Effector memory CD8-positive, alpha-beta T cell (primary cell): ENCODE measurements at places on chromosomes 13 and 19.

DNA sequence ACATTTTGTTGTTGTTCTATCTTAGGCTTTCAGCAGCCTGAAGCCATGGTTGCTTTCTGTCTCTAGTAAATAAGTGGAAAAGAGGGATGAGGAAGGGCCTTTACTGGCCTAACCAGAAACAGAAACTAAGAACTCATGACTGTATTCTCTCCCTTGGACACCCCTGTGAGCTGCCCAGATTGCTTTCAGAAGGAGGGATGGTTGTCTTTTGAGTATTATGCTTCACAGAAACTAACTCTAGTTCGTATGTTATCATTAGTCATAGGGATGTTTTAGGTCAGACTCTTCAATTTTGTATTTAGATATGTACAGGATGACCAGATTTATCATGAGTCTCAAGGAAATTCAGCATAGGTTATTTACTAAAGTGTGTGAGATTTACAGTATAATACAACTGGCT lies 17.5 kb downstream of the BORA start:
- DNase-seq, result no peak

- no peak for DNase-seq
These were observed 96.4 kb downstream of the WASF3 start for GRCh38 chr13:26653842-26654241.

DNA sequence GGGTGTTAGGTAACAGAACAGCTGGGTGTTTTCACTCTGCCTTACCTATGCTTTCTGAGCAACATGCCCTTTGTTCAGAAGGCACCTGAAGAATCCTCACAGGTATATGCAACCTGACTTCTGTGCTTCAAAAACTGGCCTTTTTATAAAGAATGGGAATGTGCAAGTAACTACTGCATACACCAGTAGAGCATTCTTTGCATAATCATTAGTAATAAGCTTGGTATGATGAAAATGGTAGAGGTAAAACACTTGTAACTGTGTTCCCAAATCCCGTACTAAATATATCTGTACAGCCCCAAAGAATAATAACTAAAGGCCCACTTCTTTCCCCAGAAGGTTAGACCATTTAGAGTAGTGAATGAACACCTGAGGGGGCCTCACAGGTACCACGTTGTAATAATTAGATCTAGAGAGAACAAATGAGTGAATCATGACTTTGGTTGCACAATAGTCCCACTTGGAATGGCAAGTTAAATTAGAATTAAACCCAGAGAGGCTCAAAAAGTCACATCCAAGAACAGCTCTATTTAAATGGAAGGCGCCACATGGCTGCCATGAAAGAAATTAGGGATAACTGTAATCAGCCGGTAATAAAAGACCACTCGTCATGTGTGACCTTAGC lies 413.9 kb downstream of the KLF12 start:
- DNase-seq, result no peak

DNA sequence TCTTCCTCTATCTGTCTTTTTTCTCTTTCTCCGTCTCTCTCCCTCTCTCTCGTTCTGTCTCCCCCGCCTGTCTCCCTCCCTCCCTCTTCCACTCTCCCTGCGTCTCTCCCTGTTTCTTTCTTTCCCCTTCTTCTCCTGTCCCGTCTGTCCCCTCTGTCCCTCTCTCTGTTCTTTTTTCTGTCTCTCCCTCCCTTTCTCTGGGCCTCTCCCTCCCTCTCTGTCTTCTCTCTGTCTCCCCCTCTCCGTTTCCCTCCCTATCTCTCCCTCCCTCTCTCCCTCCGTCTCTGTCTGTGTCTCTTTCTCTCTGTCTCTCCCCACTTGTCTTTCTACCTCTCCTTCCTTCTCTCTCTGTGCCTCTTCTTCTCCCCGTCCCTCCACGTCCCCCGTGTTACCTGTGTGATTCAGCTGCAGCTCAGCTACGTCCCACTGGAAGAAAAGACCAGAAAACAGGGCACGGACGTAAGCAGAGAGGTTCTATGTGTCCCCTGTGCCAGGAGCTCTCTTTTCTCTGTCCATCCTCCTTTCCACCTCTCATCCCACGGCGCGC lies 1.2 kb downstream of the CD70 start:
- DNase-seq, result no peak

DNA sequence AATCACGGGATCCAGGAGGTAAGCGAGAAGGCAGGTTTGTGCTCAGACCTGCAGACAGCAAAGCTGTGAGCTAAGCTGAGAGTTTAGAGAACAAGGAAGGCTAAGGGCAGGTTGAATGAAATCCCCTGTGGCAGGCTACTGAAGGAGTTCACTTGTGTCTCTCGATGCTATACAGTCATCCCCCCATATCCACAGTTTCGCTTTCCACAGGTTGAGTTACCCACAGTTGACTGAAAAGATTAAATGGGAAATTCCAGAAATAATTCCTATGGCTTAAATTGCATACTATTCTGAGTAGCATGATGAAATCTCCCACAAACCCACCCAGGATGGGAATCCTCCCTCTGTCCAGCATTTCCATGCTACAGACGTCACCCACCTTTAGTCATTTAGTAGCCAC lies 49.6 kb downstream of the ABCC4 start:
- no peak for DNase-seq

DNA sequence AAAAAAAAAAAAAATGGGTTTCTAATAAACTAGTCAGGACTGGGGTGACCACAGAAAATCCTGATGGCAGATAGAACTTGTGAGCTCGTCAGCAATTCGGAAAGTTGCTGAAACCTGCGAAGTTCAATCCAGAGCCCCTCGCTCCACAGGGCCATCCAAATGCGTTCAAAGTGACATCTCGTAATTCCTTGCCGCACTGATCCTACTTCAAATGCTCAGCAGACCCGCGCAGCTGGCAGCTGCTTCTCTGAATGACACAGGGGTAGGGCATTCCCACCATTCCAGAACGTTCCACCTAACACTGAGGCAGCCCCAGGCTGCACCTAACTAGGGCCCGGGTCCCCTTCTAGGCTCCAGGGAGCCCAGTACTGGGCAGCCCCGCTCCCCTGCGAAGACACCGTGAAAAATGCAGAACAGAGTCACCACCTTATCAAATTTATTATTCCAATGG lies 4.8 kb upstream of the DAPK3 start:
- DNase-seq, result no peak

DNA sequence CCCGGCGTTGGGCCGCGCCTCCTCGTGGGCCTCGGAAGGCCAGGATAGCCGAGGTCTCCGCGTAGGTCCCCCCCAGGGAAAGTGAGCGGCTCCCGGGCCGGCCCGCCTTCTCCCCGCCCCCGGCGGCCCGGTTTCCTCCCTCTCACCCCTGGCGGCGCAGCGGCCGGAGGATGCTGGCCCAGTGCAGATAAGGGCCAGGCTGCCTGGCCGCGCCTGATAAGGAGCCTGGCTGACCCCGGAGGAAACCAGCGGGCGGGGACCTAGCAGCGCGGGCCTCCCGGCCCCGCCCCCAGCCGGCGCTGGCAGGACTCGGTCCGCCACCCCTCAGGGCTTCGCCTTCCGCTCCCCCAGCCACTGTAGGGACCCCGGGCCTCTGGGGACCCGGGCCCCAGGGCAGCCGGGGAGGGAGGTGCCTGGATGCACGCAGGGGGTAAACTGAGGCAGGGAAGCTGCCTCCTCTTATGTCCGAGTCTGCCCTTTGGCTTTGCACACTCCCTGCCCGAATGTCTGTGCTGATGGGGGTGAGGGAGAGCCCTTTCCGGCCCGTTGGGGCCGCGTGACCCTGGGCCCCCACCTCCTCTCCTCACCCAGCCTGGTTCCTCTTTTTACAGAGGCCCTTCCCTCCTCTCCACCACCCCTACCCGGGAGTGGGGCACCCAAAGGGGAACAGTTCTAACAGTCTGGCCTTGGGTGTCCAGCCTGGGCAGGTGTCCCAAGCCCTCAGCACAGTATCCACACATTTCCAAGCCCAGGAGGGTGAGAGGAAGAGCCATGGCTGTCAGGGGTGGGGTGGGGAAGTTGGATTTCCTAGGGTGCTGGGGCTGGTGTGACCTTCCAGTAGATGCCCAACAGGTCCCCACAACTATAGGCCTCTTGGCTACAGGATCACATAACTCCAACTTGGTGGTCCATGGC lies at the start of gene LYL1:
Gene LYL1, minus strand, starts transcription at position 193 of the 915 bp plus-strand sequence. CDS start 1,687 bp downstream, outside the sequence.
- DNase-seq, result no peak
